ENCODE measurements at places on chromosomes 6 and 20. TPM values are rescaled to one million over a fixed set of nuclear protein-coding genes. Genes with fewer than 3 reads are reported as not detected.

Gene PTCRA
- total RNA-seq = not detected

- no peak for DNase-seq
Measured at GRCh38 chr20:21280522-21281016, 22.6 kb upstream of the XRN2 start.

- peak; percentile 32 for DNase-seq
Measured at GRCh38 chr6:81172056-81172740, 580.3 kb downstream of the TENT5A start.

- no peak for DNase-seq
Measured at GRCh38 chr6:134525190-134525868, 207.4 kb upstream of the SGK1 start.

GRCh38 chr6:53032849-53033248 lies 32.4 kb upstream of the FBXO9 start:
- DNase-seq = no peak
